ENCODE measurements at places on chromosomes 1 and 21. TPM values are rescaled to one million over a fixed set of nuclear protein-coding genes. Genes with fewer than 3 reads are reported as not detected.

GRCh38 chr21:17636711-17637110 lies 24.0 kb upstream of the BTG3 start:
- no peak overlapping the region for H3K27ac ChIP-seq
- no peaks in the 10 kb centered on the region for H3K36me3 ChIP-seq
- no peaks in the 10 kb centered on the region for H3K27me3 ChIP-seq
- no peaks in the 10 kb centered on the region for H3K4me1 ChIP-seq

DNA sequence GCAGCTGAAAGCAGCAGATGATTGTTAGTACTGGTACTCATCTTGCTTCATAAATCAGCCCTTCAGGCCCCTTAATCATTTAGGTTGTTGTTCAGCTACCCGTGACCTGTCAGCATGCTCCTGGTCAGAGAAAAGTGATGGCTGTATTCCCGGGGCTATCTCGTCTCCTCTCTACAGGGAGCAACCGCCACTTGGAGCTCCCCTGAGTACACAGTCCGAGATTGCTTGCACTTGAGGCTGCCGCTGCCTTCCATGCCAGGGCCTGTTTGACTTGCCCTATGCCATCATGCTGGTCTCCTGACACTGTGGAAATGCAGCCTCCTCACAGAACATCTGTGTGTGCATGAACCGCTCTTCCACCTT lies 97.5 kb downstream of the SPATA46 start:
- H3K4me1 ChIP-seq, result no peaks in the 10 kb centered on the region
- H3K36me3 ChIP-seq, result no peaks in the 10 kb centered on the region
- H3K27me3 ChIP-seq, result no peaks in the 10 kb centered on the region
- H3K4me3 ChIP-seq, result no peak overlapping the region
- no peak overlapping the region for H3K27ac ChIP-seq
- no peak for DNase-seq

- no peaks in the 10 kb centered on the region for H3K36me3 ChIP-seq
- peak within 1 kb of the TSS; percentile 53 for H3K4me3 ChIP-seq
- peaks cover 61% of the 10 kb centered on the region for H3K27me3 ChIP-seq
- H3K4me1 ChIP-seq, result no peaks in the 10 kb centered on the region
- no peak for DNase-seq
These were observed at the start of gene LMX1A for GRCh38 chr1:165355977-165356811. LMX1A (minus strand) TSS chr1:165356715; CDS start chr1:165355559, 1,156 bp downstream.

GRCh38 chr21:32803651-32804050 lies 32.1 kb upstream of the PAXBP1 start:
- H3K4me1 ChIP-seq, result no peaks in the 10 kb centered on the region
- H3K27me3 ChIP-seq, result no peaks in the 10 kb centered on the region
- no peak for DNase-seq
- no peaks in the 10 kb centered on the region for H3K36me3 ChIP-seq
- no peak overlapping the region for H3K4me3 ChIP-seq
- no peak overlapping the region for H3K27ac ChIP-seq

DNA sequence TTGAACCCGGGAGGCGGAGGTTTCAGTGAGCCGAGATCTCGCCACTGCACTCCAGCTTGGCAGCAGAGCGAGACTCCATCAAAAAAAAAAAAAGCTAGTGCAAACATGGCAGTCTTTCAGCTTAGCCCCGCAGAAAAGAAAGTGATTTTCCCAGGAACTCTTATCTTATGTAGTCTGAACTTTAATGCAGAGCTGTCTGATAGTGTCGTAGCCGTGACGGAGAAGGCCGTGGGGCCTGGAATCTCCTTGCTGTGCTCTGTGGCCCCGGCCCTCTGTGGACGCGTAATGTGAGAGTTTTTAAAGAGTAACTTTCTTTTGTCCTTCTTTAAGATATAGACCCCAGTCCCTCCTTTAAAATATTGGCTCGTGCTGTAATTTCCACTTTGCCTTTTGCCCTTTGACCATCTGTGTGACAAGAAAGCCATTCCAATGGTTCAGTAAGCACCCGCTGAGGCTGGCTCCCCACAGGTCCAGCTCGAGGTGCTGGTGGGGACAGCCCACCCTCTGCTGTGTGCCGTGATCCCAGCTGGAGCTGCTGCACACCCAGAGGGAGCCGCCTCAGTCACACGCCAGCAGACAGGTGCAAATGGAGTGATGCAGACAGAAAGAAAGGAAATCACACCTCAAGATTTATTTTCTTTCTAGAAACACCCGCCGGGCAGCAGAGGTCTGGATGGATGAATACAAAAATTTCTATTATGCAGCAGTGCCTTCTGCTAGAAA lies 164.0 kb downstream of the PGBD5 start:
- no peaks in the 10 kb centered on the region for H3K27me3 ChIP-seq
- no peaks in the 10 kb centered on the region for H3K4me1 ChIP-seq
- peaks cover 10% of the 10 kb centered on the region for H3K36me3 ChIP-seq
- peak; percentile 20 for DNase-seq

GRCh38 chr1:5725855-5726585 lies 266.2 kb downstream of the NPHP4 start:
- no peak overlapping the region for H3K27ac ChIP-seq
- H3K4me1 ChIP-seq, result no peaks in the 10 kb centered on the region
- H3K36me3 ChIP-seq, result no peaks in the 10 kb centered on the region
- DNase-seq, result peak; percentile 19
- H3K27me3 ChIP-seq, result peaks cover 50% of the 10 kb centered on the region
- no peak overlapping the region for H3K4me3 ChIP-seq

- no peak overlapping the region for H3K4me3 ChIP-seq
These were observed 295.0 kb downstream of the OMA1 start for GRCh38 chr1:58251430-58252073.

- H3K4me1 ChIP-seq, result no peaks in the 10 kb centered on the region
- DNase-seq, result no peak
- peak overlapping the region; percentile 48 for H3K4me3 ChIP-seq
- peak overlapping the region; percentile 69 for H3K27ac ChIP-seq
- H3K36me3 ChIP-seq, result no peaks in the 10 kb centered on the region
These were observed 355.0 kb upstream of the ESRRG start for GRCh38 chr1:217078078-217078690.

GRCh38 chr1:211620097-211620496 lies 41.1 kb upstream of the SLC30A1 start:
- no peak for DNase-seq
- H3K27me3 ChIP-seq, result no peaks in the 10 kb centered on the region
- H3K27ac ChIP-seq, result no peak overlapping the region
- H3K4me3 ChIP-seq, result no peak overlapping the region

GRCh38 chr1:217403026-217403720 lies 227.7 kb downstream of the GPATCH2 start:
- H3K4me3 ChIP-seq, result no peak overlapping the region
- no peaks in the 10 kb centered on the region for H3K4me1 ChIP-seq
- H3K36me3 ChIP-seq, result no peaks in the 10 kb centered on the region
- no peak overlapping the region for H3K27ac ChIP-seq

GRCh38 chr1:94055459-94056122 lies 65.4 kb downstream of the ABCA4 start:
- H3K4me3 ChIP-seq, result no peak overlapping the region
- H3K36me3 ChIP-seq, result no peaks in the 10 kb centered on the region
- no peak overlapping the region for H3K27ac ChIP-seq
- no peaks in the 10 kb centered on the region for H3K4me1 ChIP-seq

GRCh38 chr1:41158147-41158875 lies 83.8 kb downstream of the SCMH1 start:
- no peak for DNase-seq
- H3K4me3 ChIP-seq, result no peak overlapping the region
- no peaks in the 10 kb centered on the region for H3K4me1 ChIP-seq
- no peak overlapping the region for H3K27ac ChIP-seq
- no peaks in the 10 kb centered on the region for H3K27me3 ChIP-seq

- no peak overlapping the region for H3K4me3 ChIP-seq
- DNase-seq, result no peak
- H3K36me3 ChIP-seq, result no peaks in the 10 kb centered on the region
- H3K27me3 ChIP-seq, result no peaks in the 10 kb centered on the region
- H3K27ac ChIP-seq, result no peak overlapping the region
These were observed 87.9 kb downstream of the SUSD4 start for GRCh38 chr1:223276029-223276428.

DNA sequence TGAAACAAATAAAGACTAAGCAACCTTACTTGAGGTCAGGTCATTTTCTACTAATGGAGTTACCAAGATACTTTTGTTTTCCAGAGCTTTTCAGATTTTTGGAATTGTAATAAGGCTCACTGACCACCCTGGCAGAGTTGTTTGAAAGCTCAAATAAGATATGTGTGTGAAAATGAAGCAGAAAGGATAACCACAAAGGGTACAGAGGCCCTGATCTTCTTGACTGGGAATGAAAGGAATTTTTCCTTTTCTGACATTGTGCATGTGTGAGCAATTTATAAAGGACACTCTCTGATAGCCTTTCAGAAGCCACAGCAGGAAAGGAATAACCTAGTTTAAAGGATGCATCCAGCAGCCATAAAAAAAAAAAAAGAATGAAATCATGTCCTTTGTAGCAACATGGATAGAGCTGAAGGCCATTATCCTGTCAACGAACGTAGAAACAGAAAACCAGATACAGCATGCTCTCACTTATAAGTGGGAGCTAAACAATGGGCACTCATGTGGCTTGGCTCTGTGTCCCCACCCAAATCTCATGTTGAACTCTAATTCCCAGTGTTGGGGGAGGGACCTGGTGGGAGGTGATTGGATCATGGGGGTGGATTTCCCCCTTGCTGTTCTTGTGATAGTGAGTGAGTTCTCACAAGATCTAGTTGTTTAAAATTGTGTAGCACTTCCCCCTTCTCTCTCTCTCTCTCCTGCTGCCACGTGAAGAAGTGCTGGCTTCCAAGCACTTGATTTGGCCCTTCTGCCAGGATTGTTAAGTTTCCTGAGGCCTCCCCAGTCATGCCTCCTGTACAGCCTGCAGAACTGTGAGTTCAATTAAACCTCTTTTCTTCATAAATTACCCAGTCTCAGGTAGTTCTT lies 3.1 kb upstream of the SRP9 start:
- peak overlapping the region; percentile 89 for H3K27ac ChIP-seq
- DNase-seq, result no peak
- H3K4me1 ChIP-seq, result peaks cover 14% of the 10 kb centered on the region
- H3K4me3 ChIP-seq, result no peak overlapping the region

Gene PIGP
- 14.7 TPM for total RNA-seq

Gene COP1
- 65.9 TPM for total RNA-seq

Gene PROX1
- 5.7 TPM for total RNA-seq

Gene MRPS6
- total RNA-seq, result 26.5 TPM

Gene KRTAP19-6
- total RNA-seq, result not detected

Gene NUDT17
- total RNA-seq, result 3.3 TPM

Gene PEAR1
- 15.1 TPM for total RNA-seq

Gene STX12
- total RNA-seq, result 165 TPM

Gene S100B
- 25.6 TPM for total RNA-seq

Gene OLIG2
- total RNA-seq, result not detected

All from breast epithelium (tissue), 4 donors.